Gastrocnemius medialis (tissue), 4 donors: ENCODE measurements at places on chromosomes 5 and 9. TPM values are rescaled to one million over a fixed set of nuclear protein-coding genes. Genes with fewer than 3 reads are reported as not detected.
A peak's percentile ranks its signal among the peaks of the same experiment; 100 is the strongest.

DNA sequence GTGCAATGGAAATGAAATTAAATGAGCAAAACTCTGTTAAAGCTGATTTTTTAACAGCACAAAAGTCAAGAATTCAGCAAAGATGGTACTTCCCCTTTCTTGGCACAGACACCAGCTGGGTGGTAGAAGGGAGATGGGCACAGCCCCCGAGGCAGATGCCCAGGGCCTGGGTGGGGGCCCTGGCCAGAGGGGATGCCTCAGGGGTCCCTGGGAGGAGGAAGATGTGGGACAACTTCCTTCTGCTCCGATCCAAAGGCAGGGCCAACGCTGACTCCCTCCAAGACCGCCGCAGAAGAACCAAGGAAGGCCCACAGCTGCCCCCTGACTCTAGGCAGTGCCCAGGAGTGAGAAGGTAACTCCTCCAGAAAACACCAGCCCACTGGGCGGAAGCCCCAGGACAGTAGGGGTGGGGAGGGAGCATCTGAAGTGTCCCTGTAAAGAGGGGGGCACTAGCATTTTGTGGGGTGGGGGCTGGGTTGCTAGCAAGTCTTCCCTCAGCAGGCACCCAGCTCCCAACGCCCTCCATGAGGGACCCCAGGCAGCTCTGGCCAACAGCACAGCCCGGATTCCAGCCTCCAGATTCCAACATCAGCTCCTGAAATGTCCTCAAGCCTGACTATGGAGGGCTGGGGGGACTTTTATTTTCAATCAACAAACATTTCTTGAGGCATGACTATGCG is 4.9 kb downstream of the NACC2 start:
- DNase-seq = no peak

- peak; percentile 9 for DNase-seq
These were observed 81.9 kb downstream of the TNC start for GRCh38 chr9:115035841-115036612.

Gene IRX2
- total RNA-seq = not detected

DNA sequence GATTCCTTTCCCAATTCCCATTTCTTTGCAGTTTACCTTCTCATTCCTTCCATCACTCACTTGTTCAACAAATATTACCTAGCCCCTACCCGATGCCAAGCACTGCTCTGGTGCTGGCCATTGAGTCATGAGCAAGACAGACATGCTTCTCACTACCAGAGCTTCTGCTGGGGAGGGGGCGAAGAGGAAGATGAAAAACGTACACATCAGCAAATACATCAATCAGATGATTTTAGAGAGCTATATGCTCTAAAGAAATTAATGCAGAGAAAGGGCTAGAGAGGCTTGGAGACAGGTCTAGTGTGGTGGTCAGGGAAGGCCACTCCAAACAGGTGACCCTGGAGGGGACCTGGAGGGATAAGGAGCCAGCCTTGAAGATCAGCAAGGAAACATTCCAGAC is 14.4 kb upstream of the FAT2 start:
- DNase-seq = no peak

DNA sequence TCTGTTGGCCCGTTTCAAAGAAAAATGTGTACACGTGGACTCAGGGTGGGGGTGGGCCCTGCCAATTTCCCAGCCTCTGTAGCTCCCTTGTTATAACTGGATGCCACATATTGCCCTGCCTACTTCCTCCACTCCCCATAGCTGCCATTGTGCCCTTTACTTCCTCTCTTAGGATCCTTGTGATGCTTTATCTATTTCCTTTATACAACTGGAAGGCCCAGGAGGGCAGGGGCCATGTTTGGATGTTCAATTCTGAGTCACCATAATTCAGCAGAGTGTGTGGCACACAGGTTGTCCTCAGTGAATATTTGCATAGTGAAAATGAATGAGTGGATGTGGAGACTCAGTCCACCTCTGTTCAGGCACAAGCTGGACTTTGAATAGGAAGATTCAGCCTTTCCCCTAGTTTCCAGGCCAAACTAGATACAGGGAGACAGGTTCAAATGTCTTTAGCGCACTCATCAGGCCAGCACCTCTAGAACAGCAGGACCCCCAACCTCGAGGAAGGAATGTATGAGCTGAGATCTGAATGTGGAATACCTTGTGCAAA is 10.6 kb upstream of the FEM1C start:
- no peak for DNase-seq

DNA sequence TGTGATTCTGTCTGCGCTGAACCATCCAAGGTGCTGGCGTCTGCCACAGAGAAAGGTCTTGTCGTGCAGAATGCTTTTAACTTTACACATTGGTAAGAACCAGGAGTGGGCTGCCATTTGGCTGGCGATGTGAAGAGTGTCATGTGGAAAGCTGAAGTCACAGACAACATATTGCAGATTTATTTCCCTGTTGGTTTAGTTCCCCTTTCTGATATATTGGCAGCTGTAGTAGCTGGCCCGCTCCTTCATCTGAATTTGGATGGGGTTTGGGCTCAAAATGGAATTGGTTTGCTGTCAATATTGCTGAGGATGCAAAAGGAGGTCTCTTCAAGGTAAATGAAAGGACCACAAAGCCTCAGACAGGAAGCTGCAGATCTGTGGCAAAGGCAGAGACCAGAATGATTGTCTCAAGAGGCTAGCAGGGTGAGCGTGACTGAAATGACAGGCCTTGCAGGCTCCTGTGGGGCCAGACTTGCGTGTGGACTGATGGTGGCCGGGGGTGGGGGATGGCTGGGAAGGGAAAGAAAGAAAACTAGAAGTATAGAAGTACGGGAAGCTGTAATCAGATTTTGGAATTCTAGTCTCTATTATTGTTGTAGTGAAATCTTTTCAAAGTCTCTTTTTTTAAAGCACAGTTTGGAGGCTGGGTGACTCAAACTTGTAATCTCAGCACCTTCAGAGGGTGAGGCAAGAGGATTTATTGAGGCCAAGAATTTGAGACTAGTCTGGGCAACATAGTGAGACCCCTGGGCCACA is 25.1 kb upstream of the CD180 start:
- DNase-seq = no peak

Gene GRIA1
- not detected for total RNA-seq

Gene GLE1
- 31.4 TPM for total RNA-seq

DNA sequence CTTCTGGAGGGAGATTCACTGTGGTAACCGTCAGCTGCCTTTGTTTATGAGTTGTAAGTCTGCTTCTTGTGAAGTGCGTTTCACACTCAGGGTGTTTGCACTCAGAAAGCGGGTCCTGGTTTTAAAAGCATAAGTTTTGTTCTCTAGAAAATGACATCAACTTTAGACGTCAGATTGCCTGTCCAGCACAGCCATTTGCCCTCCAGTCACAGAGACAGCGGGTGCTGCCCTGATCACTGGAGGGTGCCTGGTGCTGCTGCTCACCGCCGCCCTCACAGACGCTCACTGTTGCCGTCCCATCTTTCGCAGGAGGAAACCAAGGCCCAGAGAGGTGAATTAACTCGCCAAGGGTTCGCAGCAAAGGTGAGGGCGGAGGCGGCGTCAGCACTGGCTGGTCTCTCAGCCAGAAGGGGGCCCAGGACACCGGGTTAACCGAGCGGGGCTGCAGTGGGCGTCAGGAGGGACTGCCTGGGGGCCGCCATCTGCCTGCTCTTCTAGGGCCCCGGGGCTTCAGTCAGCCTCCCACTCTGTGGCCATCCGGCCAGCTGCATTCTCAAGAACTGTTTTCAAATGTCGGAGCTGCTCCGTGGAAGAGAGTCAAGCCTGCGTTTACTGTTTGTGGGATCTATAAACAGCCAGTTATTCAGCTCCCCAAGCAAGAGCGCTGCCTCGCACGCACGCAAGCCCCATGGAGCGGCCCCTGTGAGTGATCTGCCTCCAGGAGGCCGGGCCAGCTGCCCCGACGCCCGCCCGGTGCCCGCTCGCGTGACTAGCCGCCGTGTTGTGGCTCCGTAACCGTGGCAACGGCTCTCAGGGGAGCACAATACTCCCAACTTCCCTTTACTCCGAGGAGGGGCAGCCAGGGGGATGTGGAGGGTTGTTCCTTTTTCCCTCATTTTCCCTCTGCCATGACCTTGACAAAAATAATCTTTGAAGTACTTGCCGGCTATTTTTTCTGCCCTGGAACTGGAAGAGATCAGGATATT is 43.4 kb upstream of the EXOC3 start:
- peak; percentile 31 for DNase-seq

- DNase-seq = no peak
These were observed 56.9 kb upstream of the STXBP1 start for GRCh38 chr9:127554966-127555839.

DNA sequence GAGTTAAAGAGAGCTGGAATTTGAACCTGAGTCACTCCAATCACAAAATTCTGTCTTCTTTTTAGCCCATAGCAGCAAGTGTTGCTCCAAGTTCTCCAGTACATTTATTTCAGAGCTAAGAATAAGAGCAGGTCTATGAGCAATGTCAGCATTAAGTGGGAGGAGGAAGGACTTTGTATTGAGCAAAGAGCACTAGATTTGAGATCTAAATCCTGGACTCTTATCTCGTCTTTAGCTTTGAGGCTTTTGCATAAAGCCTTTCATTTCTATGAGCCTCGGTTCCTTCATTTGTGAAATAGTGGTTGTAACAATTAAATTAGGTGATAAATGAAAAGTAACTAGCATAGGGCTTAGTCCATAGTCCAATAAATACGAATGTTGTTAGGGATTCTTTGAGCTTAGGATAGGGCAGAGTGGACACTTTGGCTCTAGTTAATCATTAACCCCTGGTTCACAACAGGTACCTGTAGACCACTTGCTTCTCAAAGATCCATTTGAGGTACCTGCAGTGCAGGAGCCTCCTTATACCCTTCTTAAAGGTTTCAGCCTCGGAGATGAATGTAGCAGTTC is 464.1 kb upstream of the KLF4 start:
- no peak for DNase-seq

- DNase-seq = no peak
These were observed 503.4 kb downstream of the PDE4D start for GRCh38 chr5:59390074-59390659.

DNA sequence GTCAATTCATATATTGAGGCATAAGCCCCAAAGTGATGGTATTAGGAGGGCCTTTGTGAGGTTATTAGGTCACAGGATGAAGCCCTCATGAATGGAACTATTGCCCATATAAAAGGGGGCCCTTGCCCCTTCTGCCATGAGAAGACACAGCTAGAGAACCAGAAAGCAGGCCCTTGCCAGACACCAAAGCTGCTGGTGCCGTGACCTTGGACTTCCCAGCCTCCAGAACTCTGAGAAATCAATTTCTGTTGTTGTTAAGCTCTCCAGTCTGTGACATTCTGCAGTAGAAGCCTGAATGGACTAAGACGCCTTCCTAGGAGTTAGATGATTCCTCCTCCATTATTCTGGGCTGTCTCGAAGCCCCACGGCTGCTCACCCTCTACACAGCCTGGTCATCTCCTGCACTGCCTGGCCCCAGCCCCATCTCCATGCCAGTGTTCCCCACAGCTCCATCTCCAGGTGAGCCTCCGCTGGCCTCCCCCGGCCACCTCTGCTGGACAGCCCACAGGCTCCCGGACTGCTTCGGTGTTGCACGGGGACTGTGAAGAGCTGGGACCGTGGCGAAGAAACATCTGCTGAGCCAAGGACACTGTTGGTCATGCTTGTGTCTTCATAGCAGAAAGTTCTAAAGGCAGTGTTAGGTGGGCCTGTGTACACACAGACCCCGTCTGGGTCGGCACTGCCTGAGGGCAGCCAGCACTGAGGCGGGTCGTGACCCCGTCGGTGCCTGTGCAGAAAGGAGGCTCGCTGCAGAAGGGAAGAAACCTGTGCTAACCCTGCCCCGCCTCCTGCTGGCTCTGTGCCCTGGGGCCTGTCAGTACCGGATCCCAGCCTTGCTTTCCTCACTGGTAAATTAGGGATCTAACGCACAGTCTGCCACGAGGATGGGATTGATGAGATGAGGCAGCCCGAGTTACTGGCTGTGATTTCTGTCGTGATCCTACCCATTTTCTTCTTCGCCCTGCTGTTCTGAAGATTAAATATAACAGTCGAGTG is 55.1 kb upstream of the CNOT6 start:
- DNase-seq = no peak
